Natural killer cell treated with Interleukin-12 subunit alpha and Interleukin-12 subunit beta and Interleukin-15 and Interleukin-18, amount 100 ng/mL, for 72 hours (primary cell): ENCODE measurements at places on chromosomes 12 and 14.
A peak's percentile ranks its signal among the peaks of the same experiment; 100 is the strongest.

- DNase-seq = no peak
These were observed 460.9 kb downstream of the ZFP36L1 start for GRCh38 chr14:68331991-68332390.

DNA sequence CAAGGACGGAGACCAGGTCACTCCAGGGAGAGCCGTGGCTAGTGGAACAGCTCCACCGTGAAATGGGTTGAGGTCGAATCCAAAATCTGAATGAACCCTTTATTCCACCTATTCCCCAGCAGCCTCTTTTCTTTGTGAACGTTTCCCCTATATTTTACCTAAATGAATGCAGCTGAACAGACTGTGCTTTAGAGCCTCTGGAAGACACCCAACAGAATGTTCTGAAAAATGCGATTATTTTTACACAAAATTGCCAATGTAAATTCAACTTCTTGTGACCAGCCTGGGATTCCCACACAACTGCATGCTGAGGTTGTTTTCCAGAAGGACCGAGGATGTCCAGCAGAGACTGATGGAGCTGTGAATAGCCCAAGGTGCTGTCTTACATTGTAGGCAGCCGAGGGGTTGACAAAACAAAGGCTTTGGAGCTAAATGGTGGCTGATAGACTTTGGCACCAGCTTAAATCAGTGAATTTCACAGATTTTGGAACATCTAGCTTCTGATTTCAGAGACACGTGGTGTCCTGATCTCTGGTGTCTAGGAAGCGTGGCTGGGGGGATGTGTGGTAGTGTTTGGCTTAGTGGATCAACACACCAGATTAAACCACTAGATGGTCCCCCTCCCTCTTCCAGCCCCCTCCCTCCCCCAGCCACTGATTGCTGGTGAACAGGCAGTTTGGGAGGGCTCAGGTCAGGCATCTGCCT is 150.4 kb downstream of the ZNF664 start:
- no peak for DNase-seq

DNA sequence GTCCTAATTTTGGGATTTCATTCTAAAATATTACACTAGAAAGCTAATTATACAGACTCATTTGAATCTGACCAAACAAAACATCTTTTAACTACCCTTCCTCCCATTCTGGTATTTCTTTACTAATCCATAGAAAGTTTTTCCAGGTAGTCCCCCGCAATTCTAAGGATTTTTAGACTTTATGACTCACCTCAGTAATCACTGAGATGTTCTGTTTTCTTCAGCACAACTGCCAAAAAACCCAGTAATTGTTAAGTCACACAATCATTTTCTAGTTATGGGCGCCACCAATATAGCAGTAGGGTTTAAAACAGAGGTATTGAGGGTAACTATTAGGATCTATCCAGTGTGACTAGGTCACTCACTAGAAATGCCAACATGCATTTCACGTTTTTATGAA is 1.6 kb upstream of the ARID4A start:
- DNase-seq = no peak

DNA sequence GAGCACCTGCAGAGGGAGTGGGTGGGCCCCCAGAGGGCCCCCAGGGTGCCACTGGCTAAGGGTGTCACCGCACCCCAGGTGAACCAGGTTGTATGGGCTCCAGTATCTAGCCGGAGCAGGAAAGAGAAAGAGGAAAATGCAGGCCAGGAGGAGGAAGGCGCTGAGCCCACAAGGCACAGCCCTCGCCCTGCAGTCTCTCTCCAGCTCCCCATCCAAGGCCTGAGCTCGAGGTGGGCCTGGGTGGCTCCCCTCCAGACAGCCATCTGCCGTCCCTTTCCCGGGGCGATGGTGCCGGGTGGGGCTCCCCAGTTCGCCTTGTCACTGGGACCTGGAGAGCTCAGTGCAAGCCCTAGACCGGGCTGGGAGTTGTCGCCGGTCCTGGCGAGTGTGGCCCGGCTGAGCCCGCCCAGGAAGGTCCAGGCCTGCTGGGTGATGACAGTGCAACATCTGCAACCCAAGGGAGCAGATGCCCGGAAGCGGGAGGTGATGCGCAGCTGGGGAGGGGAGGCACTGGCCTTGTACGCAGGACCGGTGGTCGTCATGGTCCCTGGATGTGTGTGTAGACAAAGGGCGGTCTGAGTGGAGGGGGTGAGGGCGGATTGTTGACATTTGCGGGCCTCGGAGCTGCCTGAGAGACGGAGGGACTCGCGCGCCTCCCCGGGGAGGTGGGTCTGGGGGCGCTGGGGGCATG is 716 bp downstream of the TMEM179 start:
- peak; percentile 22 for DNase-seq

DNA sequence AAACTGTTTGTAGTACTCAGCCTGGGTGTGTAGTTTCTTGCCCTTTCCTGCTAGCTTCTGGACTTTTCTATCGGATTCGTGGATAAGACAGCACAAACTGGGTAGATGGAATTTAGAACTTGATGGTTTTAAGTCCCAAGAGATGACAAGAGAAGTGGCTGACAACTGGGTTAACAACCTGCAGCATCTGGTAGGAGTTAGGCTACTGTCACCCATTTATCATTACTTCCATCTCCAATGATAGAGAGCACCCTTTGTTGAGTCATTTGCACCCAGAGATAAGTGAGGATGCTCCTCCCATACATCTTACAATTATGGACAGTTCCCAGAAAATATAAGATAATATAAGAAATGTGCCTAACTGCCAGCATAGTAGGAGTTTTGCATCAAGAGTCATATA is 50.2 kb upstream of the FLRT2 start:
- DNase-seq = no peak

GRCh38 chr14:38016497-38016896 is 191.2 kb upstream of the SSTR1 start:
- no peak for DNase-seq

DNA sequence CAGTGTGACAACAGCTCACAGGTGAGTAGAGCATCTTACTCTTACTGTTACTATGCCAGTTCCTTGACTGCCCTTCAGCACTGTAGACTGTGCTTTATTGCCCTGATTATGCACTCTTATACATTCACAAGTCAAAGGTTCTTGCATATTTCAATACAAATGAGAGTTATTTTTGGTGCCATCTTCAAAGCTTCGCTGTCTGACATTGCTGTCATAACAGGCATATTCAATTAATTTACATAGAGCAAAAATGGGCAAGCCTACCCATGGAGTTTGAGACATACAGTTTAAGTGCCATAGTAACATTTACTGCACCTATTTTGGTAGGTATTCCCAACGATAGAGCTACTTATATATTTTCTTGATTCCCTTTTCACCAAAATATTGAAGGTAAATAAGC is 107.5 kb upstream of the CNTN1 start:
- DNase-seq = no peak

GRCh38 chr14:103105580-103106150 is 11.1 kb downstream of the EXOC3L4 start:
- DNase-seq = no peak

GRCh38 chr14:105363847-105364708 is 34.3 kb upstream of the TEX22 start:
- no peak for DNase-seq

- DNase-seq = no peak
These were observed 128.6 kb downstream of the ACSS3 start for GRCh38 chr12:81206429-81206828.

DNA sequence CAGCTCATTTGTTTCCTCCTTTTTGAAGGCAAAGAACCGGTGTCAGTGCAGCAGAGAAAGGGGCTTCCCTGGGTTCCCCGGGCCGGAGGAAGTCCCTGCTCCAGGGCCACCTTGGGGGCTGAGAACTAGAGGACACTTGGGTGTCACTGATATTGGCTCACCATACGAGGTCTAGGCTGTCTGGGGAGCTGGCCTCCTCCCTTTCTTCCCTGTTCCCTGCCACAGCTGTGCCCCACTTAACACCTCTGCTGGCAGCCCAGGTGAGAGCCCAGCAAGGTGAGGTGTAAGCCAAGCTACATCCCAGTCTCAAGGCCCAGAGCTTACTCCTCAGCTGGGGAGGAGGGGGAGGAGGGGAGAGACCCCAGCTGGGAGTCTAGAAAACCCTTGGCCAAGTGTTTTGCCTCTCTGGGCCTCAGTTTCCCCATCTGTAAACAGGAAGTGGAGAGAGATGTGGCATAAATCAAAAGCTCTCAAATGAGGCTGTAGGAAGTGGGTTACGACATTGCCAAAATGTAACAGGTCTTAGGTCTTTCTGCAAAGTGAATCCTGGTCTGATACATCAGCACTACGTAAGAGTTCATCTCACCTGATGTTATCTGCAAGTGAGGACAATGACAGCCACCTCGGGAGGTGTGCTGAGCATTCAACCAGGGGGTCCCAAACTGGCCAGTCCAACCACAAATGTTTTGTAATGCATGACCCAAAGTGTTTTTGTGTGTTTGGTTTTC is 25.5 kb downstream of the RASAL1 start:
- no peak for DNase-seq

GRCh38 chr14:68262567-68262966 is 443.0 kb downstream of the RAD51B start:
- DNase-seq = no peak

- no peak for DNase-seq
These were observed 1312.9 kb upstream of the FLRT2 start for GRCh38 chr14:84217066-84217465.

DNA sequence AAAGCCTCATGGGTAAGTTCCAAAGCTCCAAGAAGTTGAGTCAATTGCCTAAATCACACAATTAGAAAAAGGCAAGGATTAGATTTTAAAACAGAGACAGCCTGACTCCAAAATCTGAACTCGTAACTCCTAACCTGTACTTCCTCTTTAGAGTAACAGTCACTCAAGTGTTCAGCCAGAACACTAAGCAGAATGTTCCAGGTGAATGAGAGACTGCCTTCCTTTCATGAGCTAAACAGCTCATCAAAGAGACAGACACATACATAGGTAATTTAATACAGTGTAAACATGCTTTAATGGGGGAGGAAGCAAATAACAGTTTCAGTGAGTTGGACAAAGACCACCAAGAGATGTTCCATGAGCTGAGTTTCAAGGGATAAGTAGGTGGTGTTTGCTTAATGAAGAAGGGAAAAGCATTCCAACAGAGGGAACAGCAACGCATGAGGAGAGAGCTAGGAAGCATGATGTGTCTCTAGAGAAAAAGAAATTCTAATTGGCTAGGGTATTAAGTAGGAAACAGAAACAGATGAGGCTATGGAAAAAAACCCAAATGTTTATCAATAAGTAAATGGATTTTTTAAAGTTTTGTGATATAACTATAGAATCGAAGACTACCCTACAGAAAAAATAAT is 403.9 kb downstream of the MED13L start:
- DNase-seq = no peak

GRCh38 chr14:68520637-68521556 is 272.0 kb downstream of the ZFP36L1 start:
- DNase-seq = no peak

GRCh38 chr14:42533476-42533875 is 926.8 kb downstream of the LRFN5 start:
- DNase-seq = no peak

GRCh38 chr14:39015360-39015961 is 87.6 kb downstream of the SEC23A start:
- DNase-seq = no peak

DNA sequence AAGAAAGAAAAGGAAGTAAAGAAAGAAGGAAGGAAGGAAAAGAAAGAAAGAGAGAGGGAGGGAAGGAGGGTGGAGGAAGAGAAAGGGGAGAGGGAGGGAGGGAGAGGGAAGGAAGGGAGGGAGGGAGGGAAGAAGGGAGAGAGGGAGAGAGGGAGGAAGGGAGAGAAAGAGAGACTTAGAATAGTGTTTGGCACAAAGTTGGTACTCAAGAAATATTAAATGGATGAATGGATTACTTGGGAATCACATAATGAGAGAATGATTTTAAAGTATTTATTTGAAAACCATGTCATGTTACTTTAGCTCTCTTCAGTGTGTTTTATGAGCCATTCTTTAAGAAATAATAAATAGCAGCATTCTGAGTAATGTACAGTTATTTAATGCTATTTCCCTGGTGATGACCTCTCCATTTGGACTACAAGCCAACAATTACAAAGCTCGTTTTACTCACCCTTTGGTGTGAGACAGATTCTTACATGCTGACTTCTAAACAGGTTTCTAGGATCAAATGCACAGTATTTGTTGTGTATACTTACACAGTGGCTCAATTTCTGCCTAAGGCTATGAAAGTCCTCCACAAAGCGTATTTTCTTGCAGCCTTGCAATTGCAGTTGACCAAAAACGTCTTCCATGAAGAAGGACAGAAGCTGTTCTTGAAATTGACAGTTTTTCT is 861 bp downstream of the IL26 start:
- no peak for DNase-seq

DNA sequence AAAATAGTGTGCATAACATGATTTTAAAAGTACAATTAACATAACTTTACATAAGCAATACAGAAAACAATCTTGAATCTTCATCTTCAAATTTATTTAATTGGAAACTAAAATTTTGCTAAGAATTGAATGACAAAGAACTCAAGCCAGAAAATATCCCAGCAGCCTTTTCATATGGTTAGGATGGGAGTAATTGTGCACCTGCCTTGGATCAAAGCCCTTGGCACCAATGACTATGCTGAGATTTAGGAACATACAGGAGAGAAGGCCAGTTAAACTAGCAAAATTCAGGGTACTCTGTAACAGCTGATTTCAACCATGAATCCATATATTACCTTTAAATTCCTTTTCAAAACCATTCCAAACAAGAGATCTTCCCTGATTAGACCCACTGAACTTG is 5.8 kb downstream of the KERA start:
- DNase-seq = no peak

- no peak for DNase-seq
These were observed 72.2 kb downstream of the CLIP1 start for GRCh38 chr12:122350141-122350848.

DNA sequence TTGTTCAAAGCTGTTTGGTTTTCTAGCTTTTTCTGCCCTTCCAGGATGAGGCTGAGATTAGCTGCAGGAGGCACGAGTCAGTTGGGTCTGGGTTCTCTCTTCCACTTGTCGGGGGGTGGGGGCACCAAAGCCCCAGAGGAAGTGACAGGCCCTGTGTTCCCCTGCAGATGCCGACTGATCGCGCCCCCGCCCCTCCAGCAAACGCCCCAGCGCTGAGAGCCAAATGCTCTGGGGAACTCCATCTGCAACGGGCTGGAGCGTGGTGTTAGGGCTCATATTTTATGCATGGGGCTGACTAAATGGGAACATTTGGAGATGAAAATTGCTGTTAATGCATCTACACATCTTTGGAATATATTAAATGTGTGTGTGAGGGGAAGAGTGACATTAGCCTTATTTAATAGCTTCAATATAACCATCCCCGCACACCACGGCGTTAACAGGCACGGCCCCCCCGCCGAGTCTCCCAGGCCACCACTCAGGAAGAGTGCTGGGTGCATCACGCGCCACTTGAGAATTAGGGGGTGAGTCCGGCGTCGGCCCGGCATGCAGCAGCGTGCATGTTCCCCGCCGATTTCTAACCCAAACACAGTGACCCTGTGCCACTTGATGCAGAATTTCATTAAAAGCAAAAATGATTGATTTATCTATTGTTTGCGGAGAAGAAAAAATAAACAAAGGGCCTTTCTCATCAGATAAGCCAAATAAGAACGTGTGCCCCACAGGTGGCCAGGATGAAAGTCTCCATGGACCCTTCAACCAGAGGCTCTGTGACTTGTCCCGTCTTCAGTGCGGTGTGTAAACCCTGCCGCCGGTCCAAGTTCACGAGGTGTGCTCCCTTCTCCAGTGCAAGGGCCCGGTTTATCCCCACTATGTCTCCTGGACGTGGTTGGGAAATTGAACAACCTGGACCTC is 165.0 kb upstream of the RTL1 start:
- no peak for DNase-seq

GRCh38 chr12:71447691-71448132 is 8.1 kb downstream of the LGR5 start:
- no peak for DNase-seq

GRCh38 chr12:5511644-5512600 is 80.0 kb downstream of the NTF3 start:
- DNase-seq = no peak
